Foreskin keratinocyte (primary cell): ENCODE measurements at places on chromosomes 1 and 21. TPM values are rescaled to one million over a fixed set of nuclear protein-coding genes. Genes with fewer than 3 reads are reported as not detected.

DNA sequence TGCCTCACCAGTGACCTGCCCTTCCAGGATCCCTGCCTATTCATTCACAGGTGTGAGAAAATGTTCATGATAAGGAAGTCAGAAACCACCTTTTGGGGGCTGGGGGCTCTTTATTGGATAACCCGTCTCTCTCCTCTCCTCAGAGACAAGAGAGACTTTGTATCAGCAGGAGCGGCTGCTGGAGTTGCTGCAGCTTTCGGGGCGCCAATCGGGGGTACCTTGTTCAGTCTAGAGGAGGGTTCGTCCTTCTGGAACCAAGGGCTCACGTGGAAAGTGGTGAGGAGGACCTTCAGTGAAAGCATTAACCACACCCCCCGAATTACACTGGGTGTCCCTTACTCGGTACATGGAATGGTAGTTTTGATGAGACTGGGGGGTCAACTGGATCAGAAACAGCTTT is 20.6 kb downstream of the NPPA start:
- DNase-seq: no peak

LCE3E gene
- 2.0 and 2.8 TPM in 2 replicates for total RNA-seq

DNA sequence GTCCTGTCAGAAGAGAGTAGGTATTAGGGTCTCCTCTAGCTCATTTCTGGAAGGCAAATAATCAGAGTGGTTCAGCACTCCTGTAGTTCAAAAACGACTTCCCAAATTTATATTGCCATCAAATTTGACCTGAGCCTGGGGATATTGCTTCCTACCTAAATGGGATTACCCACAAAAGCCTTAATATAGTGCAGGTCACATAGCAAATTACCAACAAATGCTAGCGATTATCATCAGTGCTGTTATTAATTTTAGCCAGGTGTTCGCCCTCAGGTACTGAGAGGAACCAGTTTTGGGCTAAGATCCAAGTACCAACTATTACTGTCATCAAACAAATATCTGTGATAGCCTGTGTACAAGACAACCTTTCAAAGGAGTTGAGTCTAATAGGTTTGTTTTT is 661.8 kb upstream of the PTBP2 start:
- no peak for DNase-seq

TMEM200B gene
- 7.4 and 8.7 TPM in 2 replicates for total RNA-seq

- no peak for DNase-seq
Observed at GRCh38 chr1:74681449-74681848, 7.9 kb upstream of the ERICH3 start.

ARHGEF2 gene
- 44.0 and 48.6 TPM in 2 replicates for total RNA-seq

DNA sequence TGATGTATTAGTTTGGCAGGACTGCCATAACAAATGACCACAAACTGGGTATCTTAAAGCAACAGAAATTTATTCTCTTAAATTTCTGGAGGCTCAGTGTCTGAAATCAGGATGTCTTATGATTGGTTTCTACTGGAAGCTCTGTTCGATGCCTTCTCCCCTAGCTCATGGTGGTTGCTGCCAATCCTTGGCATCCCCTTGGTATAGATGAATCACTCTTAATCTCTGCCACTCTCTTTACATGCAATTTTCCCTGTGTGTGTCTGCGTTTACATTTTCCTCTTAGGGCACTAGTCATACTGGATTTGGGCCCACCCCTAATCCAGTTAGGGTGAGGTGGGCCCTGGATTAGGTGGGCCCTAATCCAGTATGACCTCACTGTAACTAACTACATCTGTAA is 54.7 kb upstream of the MPC2 start:
- no peak for DNase-seq

GRCh38 chr1:111789142-111789541 is 33.4 kb downstream of the DDX20 start:
- no peak for DNase-seq

DNA sequence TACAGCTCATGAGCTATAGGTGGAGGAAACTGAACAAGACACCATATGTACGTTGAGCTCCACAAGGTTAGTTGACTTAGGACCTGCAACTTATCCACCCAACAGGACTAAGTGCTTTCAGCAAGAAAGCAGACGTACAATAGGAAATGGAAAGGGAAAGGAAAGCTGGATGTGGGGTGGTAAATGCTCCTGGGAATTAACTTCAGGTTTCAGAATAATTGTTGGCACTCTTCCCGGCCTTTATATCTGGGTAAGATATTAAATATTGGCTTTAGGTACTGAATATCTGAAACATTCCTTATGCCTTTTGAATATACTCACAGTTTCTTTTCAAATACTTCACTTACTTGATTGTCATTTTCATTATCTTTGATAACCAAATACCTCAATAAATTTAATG is 36.3 kb downstream of the GLMN start:
- DNase-seq: no peak

DNA sequence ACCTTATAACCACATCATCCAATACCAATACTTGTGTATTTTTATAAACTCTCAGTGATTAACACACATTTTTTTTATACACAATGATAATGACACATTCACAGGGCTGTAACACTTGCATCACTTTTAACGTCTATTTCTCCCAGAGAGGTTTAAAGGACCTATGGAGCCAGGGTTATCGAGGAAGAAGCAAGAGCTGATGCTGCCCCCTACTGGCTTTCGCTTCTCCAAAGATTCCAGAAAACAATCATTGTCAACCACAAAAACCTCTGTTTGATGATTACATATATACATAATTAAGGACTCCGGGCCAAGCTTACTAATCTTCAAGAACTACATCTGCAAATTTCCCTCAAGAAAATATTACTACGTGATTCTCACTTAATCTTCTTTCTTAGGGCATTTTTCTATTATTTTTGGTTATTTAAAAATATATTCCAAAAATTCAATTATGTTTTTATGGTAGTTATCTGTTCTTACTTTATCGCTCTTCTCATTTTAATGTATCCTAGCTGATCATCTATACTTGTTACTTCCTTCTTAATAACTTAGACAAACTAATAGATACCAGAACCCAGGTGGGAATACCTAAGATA is 214.5 kb downstream of the VAV3 start:
- peak; percentile 43 for DNase-seq

GRCh38 chr1:223738465-223739365 is 26.4 kb downstream of the CAPN2 start:
- DNase-seq: peak; percentile 58

DNA sequence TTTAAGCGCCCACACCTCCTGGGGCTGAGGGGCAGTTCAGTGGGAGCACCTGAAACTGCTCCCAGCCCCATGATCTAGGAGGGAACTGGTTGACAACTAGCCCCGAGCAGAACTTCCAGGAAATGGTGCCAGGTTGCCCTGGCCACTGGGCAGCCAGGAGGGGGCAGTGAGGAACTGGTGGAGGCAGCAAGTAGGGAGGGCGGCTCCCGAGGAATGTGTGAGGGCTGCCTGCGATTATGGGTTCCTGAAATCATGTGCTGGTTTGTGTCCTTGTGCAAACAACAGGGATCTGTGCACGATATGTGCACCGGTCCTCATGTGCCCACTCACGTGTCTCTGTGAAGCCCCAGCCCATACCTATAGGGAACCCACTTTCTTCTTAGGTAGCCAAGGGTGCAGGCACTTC is 9.9 kb downstream of the GPR3 start:
- DNase-seq: no peak

GRCh38 chr1:224238212-224238611 is 55.2 kb downstream of the DEGS1 start:
- DNase-seq: no peak

C1orf94 gene
- total RNA-seq: not detected in 2 replicates
